ENCODE measurements at places on chromosomes 16 and 17.

DNA sequence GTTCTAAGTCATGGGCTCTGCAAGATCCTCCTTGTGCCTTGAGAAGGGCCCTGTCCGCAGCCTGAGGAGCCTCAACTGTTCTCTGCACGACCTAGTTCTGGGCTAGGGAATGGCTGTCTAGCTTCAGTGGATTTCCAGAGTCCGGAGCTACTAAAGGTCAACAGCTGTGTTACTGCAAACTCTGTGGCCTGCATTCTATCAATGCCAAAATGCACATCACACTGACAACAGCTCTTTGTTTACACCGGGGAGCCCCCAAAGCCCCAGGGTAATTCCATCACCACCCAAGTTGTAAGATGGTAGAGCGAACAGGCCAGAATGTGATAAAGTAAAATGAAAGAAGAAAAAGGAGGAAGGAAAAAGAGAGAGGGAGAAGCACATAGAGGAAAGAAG is 610.2 kb downstream of the MAF start:
- no peak for DNase-seq

- DNase-seq, result no peak
Measured at GRCh38 chr16:69720822-69721430, 5.4 kb downstream of the NQO1 start.

DNA sequence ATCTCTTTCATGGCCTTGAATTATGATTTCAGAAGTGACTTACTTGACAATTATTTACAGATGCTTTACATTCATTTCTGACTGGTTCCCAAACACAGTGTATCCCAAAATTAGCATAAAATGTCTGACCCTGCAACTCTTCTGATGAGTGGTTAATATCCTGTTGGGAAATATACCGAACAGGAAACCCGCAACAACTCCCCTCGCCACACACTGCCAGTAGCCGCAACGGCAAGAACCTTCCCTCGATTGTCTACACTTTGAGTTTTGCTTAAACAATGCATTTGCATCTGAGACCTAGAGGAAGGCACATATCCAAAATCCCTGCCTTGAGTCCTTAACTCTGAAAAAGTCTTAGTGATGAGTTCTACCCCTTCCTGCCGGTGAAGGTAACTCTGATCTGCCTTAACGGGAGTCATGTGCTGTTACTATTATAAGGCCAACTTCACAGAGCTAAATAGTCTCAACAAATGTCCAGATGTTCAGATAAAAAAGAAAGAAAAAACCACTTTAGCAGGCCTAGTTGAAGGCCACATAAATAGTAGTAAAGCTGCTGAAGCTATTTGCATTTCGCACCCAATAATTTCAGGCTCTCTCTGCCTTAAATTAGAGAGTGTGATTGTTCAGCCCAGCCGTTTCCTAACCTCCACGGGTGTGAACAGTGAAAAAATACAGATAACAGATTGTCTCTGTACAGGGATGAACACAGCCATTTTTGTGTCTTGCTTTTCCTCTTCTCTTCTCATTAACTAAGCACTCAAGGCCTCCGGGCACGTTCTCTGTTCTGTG is 321.1 kb downstream of the HS3ST3B1 start:
- no peak for DNase-seq

- DNase-seq, result no peak
Measured at GRCh38 chr17:77717941-77718668, 240.4 kb upstream of the TNRC6C start.

DNA sequence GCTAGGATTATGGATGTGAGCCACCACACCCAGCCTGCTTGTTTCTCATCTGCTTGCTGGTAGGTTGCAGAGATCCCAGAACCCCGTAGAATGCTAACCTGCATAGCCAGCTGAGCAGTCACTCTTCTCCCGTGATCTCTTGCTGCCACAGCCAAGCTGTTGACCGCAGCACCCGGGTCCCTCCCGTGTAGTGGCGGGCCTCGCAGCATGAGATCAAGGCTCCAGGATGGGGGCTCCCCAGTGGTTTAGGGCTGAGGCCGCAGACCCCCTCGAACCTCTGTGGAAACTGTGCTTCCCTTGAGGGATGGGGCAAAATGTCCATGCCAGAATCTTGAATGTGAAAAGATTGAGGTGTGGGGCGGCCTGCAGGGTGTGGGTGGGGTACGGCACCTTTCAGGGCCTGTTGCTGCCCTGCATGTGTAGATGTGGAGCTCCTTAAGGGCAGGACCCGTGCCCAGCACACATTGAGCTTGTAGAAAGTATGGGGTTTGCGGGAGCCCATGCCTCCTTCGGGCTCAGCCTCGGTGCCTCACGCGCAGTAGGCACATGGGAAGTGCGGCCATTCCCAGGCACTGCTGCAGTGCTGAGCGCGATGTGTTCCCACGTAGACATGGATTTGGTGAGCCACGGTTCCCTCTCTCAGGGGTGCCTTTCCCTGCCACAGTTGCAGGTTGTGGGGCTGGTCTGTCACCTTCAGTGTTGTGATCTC is 99.9 kb downstream of the BANP start:
- DNase-seq, result no peak

DNA sequence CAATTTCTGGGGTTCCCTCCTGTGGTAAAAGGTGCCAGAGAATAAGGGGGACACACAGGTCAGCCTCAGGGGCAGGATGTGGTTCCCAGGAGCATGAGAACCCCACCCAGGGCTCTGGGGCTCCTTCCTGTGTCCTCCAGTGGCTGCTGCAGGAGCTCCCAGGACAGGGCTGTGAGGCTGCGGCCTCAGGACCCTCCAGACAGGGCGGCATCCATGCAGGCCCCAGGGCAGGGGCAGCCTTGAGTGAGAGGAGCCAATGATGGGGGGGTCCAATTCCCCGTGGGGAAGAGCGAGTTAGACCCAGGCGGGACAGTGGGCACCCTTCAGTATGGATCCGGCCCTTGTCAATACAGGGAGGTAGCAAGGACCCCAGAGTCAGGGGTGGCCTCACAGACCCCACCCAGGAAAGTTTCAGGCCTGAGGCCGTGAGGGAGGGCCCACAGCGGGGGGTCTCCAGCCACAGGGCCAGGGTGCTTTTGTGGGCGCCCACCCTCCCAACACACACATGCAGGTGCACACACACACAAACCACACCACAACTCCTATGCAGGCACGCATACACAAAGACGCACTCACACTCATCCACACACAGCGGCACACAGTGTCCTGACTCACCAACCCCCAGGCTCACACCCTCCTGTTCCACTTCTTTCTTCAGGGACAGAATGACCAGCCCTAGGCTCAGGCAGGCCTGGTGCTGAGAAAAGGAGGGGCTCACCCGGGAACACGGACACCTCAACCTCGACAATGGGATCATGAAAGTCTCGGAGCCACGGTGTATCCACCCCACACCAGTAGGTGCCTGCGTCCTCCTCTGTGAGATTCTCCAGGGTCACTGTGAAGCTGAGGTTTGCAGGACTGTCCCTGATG is 1.8 kb downstream of the CD300C start:
- no peak for DNase-seq

DNA sequence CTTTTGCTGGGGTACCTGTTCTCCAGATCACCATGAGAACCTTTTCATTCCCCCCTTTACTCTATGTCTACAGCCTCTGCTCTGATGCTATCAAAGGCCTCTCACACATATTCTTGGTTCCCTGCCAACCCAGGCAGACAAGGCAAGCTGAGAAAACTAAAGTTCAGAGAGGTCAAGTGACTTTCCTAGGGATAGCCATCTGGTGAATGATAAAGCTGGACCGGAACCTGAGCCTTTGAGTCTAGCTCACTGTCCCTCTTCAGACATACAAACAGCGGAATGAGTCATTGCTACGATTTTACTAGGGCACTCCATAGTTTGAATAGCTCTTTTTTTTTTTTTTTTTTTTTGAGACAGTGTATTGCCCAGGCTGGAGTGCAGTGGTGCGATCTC is 73.3 kb downstream of the XYLT1 start:
- no peak for DNase-seq

- DNase-seq, result no peak
Measured at GRCh38 chr17:5883775-5884665, 186.2 kb upstream of the WSCD1 start.

- DNase-seq, result no peak
Measured at GRCh38 chr17:66392783-66393437, 90.5 kb downstream of the PRKCA start.

GRCh38 chr17:39209317-39210092 is 9.4 kb downstream of the RPL19 start:
- peak; percentile 83 for DNase-seq

GRCh38 chr17:38750312-38751121 is 2.0 kb upstream of the PSMB3 start:
- no peak for DNase-seq

Data from activated CD4-positive, alpha-beta memory T cell treated with anti-CD3 and anti-CD28 coated beads for 36 hours (primary cell).